Left ventricle myocardium inferior (tissue), 1 donor: ENCODE measurements at places on chromosomes 1 and 21.

GRCh38 chr21:46066591-46067331, 31.2 kb upstream of the COL6A2 start:
- peak; percentile 70 for DNase-seq

GRCh38 chr1:216528816-216529215, 105.6 kb upstream of the USH2A start:
- DNase-seq, result no peak

DNA sequence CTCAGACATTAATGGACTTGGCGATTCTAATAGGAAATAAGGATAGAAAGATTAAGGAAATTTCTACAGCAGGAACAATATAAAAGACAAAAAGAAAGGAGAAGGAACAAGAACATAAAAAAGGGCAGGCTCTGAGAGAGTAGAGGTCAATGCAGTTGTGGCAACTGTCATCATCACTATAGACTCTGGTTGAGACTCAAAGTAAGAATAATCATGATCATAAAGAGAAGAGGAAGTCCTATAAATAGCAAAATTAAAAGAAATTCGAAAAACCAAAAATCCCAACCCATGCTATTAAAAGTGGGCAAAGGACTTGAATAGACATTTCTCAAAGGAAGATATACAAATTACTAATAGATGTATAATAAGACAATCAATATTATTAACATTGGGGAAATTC, 14.4 kb upstream of the XCL1 start:
- no peak for DNase-seq

GRCh38 chr1:49051647-49052046, 275.0 kb upstream of the BEND5 start:
- DNase-seq, result no peak

DNA sequence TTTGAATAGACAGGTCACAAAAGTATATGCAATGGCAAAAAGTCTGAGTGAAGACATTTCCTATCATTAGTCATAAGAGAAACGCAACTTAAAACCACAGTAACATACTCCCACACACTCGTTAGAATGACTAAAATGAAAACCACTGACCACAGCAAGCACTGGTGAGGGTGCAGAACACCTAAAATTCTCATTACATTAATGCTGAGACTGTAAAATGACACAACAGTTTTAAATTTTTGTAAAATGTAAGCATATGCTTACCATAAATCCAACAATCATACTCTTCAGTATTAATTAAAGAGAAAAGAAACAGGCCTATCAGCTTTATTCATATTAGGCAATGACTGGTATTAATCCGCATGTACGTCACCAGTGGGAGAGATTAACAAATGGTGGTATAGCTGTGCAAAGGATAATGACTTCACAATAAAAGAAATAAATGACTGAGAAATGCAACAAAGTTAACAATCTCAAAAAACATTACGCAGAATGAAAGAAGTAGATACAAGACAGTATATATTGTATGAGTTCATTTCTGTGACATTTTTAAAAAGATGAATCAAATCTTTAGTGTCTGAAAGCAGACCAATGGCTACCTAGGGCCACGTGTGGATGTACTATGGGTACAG, 253.5 kb downstream of the AKT3 start:
- no peak for DNase-seq
